ENCODE measurements at places on chromosomes 13 and 19. TPM values are rescaled to one million over a fixed set of nuclear protein-coding genes. Genes with fewer than 3 reads are reported as not detected.

Gene SCGB2B2
- not detected for polyA plus RNA-seq

- DNase-seq, result no peak
Observed at GRCh38 chr19:42185277-42185676, 32.2 kb downstream of the DEDD2 start.

DNA sequence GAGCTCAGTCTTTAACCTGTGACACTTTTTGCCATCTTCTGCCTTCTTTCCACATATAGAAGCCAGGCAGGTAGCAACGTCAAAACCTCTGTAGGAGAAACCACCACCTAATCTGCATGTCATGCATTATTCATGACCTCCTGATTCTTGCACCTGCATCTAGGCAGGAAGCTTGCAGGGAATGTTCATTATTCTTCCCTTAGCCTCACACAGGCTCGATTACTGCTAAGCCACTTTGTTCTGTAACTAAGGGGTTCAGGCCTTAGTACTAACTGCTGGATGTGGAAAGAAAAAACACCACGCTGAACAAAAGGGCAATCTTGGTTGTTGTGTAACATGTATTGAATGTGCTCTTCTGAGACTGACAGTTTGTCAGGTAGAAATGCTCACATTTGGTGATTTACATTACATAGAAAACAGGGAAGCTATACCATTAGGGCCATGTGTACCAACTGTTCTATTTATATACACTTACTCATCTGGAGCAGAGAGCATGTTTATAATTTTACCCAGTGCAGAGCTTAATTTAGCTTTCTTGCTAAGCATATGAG is 366.9 kb downstream of the KLF12 start:
- DNase-seq, result peak; percentile 71

DNA sequence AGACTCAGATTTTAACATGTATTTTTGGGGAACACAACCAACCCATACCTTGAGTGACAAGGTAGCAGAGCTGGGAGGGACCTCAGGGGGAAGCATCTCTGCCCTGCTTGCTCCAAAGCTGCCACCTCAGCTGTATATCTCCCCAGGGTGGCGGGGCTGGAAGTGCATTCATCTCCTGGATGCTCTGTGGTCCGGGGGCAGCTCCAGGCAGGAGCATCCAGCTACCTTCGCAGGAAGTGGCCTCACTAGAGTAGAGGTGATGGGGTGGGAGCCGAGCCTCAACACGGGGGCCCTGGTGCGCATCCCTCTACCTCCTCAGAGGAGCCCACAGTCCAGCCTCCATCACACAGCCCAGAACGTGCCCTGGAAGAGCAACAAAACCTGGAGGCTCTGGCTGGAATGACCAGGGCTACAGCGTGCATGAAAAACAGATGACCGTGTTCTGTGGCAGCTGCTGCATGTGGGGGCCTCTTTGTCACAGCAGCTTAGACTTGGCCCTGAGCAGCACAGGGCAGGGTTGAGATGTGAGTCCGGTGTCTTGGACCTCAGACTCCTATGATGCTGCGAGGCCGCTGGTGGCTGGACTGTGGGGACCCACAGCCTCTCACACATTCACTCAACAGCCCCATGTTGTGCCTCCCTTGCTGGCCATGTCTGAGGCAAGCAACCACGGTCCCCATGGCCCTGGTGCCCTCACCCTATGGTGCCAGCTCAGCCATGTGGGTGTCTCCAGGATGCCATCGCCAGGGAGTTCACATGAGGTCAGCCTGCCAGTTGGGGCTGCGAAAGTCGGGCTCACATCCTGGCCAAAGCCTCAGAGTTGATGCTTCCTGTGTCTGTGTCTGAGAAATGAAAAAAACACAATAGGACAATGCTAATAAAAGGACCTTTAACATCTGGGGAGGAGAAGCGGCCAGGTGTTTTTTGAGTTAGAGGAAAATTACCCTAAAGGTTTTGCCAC is 17.1 kb upstream of the GAS6 start:
- no peak for DNase-seq

Gene ZNF491
- polyA plus RNA-seq, result 2.0 TPM

Gene PSMC4
- 99.9 TPM for polyA plus RNA-seq

Gene PEAK3
- polyA plus RNA-seq, result not detected

DNA sequence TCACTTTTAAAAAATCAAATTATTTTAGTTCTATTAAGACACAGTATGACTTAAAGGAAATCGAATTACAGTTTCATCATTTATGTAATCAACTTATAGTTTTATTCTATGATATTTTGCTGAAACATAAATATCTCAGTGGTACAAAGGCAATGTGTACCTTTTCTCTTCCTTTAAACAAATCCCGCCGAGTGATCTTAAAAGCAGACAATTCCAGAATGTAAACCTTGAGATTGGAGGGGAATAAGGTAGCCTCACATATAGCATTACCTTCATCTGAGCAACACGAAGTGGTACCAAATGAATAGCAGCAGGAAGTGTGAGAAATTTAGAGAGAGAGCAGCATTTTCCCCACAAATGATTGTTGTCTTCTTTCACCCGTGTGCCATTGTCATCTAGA is 842.2 kb upstream of the GPC6 start:
- DNase-seq, result no peak

Measured in brain (organoid and tissue), 16 donors.